ENCODE measurements at places on chromosomes 3 and 15. TPM values are rescaled to one million over a fixed set of nuclear protein-coding genes. Genes with fewer than 3 reads are reported as not detected.

Gene ABCC5
- 20.6 TPM for total RNA-seq

GRCh38 chr3:42683875-42684598 is 1.3 kb upstream of the KLHL40 start:
- peaks cover 16% of the 10 kb centered on the region for H3K4me1 ChIP-seq
- no peak for DNase-seq
- H3K4me3 ChIP-seq = no peak overlapping the region
- H3K27me3 ChIP-seq = peaks cover 14% of the 10 kb centered on the region

- peaks cover 1% of the 10 kb centered on the region for H3K4me1 ChIP-seq
- no peaks in the 10 kb centered on the region for H3K36me3 ChIP-seq
- H3K27ac ChIP-seq = no peak overlapping the region
- DNase-seq = no peak
- no peak overlapping the region for H3K4me3 ChIP-seq
- H3K27me3 ChIP-seq = no peaks in the 10 kb centered on the region
These were observed 20.7 kb downstream of the USP13 start for GRCh38 chr3:179673523-179673922.

Gene GABRA5
- total RNA-seq = not detected

GRCh38 chr3:77427528-77427927 is 387.6 kb downstream of the ROBO2 start:
- DNase-seq = no peak
- H3K27me3 ChIP-seq = no peaks in the 10 kb centered on the region
- no peak overlapping the region for H3K4me3 ChIP-seq

DNA sequence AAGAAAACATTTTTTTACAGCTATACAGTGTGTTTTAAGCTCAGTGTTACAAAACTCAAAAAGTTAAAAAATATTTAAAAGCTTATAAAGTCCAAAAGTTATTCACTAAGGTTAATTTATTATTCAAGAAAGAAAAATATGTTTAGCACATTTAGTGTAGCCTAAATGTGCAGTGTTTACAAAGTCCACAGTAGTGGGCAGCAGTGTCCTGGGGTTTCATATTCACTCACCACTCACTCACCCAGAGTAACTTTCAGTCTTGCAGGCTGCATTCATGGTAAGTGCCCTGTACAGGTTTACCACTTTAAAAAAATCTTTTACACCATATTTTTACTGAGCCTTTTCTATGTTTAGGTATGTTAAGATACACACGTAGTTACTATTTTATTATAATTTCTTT is 300.2 kb upstream of the TRIM42 start:
- no peaks in the 10 kb centered on the region for H3K27me3 ChIP-seq
- H3K27ac ChIP-seq = no peak overlapping the region
- H3K4me1 ChIP-seq = no peaks in the 10 kb centered on the region

GRCh38 chr15:83690676-83691075 is 36.8 kb downstream of the ADAMTSL3 start:
- H3K27ac ChIP-seq = no peak overlapping the region
- H3K27me3 ChIP-seq = peaks cover 2% of the 10 kb centered on the region
- H3K4me1 ChIP-seq = no peaks in the 10 kb centered on the region
- DNase-seq = no peak
- no peak overlapping the region for H3K4me3 ChIP-seq
- no peaks in the 10 kb centered on the region for H3K36me3 ChIP-seq

- no peaks in the 10 kb centered on the region for H3K36me3 ChIP-seq
- H3K27me3 ChIP-seq = peaks cover 34% of the 10 kb centered on the region
- DNase-seq = no peak
- no peak overlapping the region for H3K4me3 ChIP-seq
- no peak overlapping the region for H3K27ac ChIP-seq
These were observed 82.0 kb upstream of the EPHB3 start for GRCh38 chr3:184479426-184480126.

DNA sequence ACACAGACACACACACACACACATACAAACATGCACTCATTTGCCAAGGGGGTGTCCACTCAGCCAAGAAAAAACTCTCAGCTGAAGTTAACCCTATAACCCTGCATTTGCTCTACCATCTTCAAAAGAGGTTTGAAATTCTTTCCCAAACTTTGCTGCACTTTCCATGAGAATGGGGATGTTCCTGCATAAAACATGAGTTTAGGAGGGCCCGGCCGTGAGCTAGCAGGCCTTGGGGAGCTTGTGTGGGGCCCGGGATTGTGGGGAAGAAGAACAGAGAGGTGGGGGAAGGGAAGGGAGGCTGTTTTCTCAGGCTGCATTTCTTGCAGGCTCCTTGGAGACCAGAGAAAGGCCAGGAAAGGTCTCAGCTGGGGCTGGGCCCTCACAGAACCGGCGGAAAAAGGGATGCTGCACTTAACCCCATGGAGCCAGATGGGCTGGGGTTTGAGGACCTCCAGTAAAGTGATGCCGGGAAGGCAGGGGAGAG is 40.8 kb downstream of the SEMA5B start:
- no peak for DNase-seq
- H3K4me1 ChIP-seq = no peaks in the 10 kb centered on the region

Gene DNAJA4
- total RNA-seq = 57.4 TPM

- peaks cover 24% of the 10 kb centered on the region for H3K4me1 ChIP-seq
- no peak overlapping the region for H3K4me3 ChIP-seq
- no peak overlapping the region for H3K27ac ChIP-seq
- DNase-seq = no peak
- H3K36me3 ChIP-seq = no peaks in the 10 kb centered on the region
These were observed 25.1 kb upstream of the CSTA start for GRCh38 chr3:122299872-122300460.

Gene ARGFX
- total RNA-seq = not detected

Gene TAGLN3
- total RNA-seq = 0.46 TPM

DNA sequence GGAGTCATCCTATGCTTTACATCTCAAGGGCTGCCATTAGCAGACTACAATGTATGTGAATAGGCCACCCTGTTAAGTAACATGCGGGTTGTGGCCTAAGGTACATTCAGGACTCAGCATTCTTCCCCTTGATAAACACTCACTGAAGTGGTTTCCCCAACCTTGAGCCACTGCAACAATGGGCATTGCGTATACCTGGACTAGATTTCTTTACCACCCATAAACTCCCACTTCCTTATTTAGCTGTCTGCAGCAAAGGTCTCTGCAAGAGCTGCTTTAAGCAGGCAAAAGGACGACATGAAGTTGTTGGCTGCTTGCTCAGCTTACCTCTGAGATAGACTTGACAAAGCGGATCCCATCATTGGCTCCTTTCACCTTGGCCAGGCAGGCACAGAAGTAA is 16.2 kb downstream of the FYCO1 start:
- peak overlapping the region; percentile 42 for H3K4me3 ChIP-seq
- peaks cover 66% of the 10 kb centered on the region for H3K4me1 ChIP-seq
- H3K27ac ChIP-seq = peak overlapping the region; percentile 70

Gene OR5H15
- not detected for total RNA-seq

Gene LRRC2
- total RNA-seq = not detected

- no peak overlapping the region for H3K4me3 ChIP-seq
- H3K4me1 ChIP-seq = peaks cover 2% of the 10 kb centered on the region
- DNase-seq = no peak
- H3K27ac ChIP-seq = no peak overlapping the region
These were observed 5.1 kb downstream of the NLGN1 start for GRCh38 chr3:173402656-173403055.

DNA sequence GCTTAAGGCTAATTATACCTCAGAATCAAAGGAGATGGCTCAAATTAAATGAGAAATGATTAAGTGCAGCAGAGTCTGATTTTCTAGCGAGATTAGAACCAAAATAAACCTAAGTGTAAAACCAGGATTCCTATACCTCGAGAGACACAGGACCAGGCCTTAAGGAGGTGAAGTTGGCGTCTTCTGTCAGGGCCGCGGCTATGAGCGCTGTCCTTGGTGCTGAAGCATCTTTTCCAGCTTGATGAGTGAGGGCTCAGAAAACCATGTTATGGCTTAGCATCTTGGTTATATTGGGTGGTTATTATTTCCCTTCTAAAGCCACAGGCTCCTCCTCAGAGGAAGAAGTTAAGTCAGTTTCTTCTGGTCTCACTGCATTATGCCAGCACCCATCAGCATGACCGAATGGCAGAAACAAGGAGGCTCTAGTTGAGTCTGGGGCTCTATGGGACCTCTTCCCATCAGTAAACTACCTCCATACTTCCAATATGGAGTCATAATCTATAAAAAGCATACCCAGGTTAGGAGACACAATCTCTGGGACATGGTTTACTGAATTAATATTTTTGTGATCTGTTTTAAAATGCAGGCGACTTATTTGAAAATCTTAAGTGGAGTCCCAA is 120.1 kb upstream of the NMNAT3 start:
- H3K27me3 ChIP-seq = no peaks in the 10 kb centered on the region
- no peaks in the 10 kb centered on the region for H3K36me3 ChIP-seq
- H3K27ac ChIP-seq = no peak overlapping the region
- H3K4me1 ChIP-seq = no peaks in the 10 kb centered on the region
- H3K4me3 ChIP-seq = no peak overlapping the region
- no peak for DNase-seq

Gene PATL2
- total RNA-seq = 16.9 TPM

GRCh38 chr15:40115670-40116093 is 7.0 kb upstream of the BMF start:
- peak overlapping the region; percentile 87 for H3K27ac ChIP-seq
- peaks cover 27% of the 10 kb centered on the region for H3K4me1 ChIP-seq
- DNase-seq = peak; percentile 61
- H3K27me3 ChIP-seq = peaks cover 5% of the 10 kb centered on the region

DNA sequence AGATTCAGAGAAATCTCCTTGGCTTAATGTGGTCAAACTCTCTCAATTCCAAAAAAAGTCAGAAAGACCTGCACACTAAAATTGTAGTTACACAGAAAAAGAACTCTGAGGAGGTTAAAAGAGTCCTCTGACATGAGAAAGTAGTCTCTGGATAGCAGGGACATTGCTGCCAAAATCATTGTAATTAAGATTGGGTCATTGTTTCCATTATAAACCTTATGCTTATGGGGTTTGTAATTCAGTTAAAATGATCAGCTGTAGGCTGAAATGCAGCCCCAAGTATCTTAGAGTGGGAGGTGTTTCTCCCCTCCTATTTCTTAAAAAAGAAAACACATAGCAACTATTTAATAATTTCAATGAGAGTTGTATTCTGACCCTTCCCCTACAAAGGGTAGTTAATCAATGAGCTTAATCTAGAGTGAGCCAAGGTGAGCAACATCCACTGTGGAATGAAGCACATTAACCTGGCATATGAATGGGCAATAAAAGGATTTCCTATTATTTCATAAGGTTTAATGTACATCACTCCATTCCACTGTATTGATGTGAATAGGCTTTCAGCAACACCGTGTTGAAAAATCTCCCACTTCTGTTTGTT is 406.9 kb downstream of the TIGIT start:
- DNase-seq = no peak
- H3K4me3 ChIP-seq = no peak overlapping the region
- H3K4me1 ChIP-seq = no peaks in the 10 kb centered on the region
- H3K36me3 ChIP-seq = no peaks in the 10 kb centered on the region

GRCh38 chr3:171347301-171348039 is 112.7 kb downstream of the TNIK start:
- peak overlapping the region; percentile 36 for H3K27ac ChIP-seq
- DNase-seq = no peak
- no peak overlapping the region for H3K4me3 ChIP-seq
- H3K36me3 ChIP-seq = peaks cover 46% of the 10 kb centered on the region
- peaks cover 43% of the 10 kb centered on the region for H3K4me1 ChIP-seq

Gene DHFR2
- total RNA-seq = 11.1 TPM

Gene FAM107A
- not detected for total RNA-seq

Gene SKOR1
- total RNA-seq = 0.09 TPM

- H3K27ac ChIP-seq = no peak overlapping the region
- no peaks in the 10 kb centered on the region for H3K36me3 ChIP-seq
- H3K27me3 ChIP-seq = no peaks in the 10 kb centered on the region
- H3K4me3 ChIP-seq = no peak overlapping the region
- H3K4me1 ChIP-seq = peaks cover 25% of the 10 kb centered on the region
- DNase-seq = no peak
These were observed 437.1 kb upstream of the CBLB start for GRCh38 chr3:106305882-106306435.

Gene GASK1A
- not detected for total RNA-seq

DNA sequence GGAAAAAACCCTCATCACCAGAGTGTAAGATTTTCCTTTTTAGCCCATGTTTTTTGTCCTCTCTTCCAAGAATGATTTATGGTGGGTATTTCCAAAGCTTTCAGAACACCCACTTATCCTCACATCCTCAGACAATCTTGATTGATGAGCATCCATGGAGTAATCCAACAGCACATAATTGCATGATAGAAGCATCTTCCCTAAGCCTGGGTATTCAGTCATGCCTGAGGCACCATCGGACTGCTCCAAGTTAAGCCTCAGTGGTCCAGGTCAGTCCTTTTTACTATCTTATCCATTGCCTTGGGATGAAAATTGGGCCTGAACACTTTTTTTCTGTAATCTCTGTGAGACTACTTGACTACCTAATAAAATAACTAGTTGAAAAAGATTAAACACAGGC is 676.0 kb upstream of the SEMA6D start:
- H3K36me3 ChIP-seq = no peaks in the 10 kb centered on the region
- no peaks in the 10 kb centered on the region for H3K4me1 ChIP-seq
- no peak for DNase-seq
- H3K4me3 ChIP-seq = no peak overlapping the region

Gene PRR23E
- not detected for total RNA-seq

DNA sequence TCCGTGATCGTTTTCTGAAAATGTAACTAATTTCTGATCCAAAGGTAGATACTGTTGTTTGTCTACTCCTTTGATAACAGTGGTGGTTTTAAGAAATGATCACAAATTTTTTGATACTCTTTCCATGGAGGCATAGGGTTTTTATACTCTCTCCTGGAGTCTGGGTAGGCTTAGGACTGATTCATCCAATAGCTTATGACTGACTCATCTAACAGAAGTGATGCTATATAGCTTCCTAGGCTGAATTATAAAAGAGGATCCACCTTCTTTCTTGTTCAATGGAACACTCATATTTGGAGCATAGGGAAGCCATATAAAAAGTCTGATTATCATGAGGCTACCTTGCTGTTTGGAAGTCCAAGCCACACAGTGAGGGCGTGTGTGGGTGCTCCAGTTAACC is 84.3 kb downstream of the CHST2 start:
- H3K27me3 ChIP-seq = peaks cover 2% of the 10 kb centered on the region
- DNase-seq = no peak
- H3K4me3 ChIP-seq = no peak overlapping the region

DNA sequence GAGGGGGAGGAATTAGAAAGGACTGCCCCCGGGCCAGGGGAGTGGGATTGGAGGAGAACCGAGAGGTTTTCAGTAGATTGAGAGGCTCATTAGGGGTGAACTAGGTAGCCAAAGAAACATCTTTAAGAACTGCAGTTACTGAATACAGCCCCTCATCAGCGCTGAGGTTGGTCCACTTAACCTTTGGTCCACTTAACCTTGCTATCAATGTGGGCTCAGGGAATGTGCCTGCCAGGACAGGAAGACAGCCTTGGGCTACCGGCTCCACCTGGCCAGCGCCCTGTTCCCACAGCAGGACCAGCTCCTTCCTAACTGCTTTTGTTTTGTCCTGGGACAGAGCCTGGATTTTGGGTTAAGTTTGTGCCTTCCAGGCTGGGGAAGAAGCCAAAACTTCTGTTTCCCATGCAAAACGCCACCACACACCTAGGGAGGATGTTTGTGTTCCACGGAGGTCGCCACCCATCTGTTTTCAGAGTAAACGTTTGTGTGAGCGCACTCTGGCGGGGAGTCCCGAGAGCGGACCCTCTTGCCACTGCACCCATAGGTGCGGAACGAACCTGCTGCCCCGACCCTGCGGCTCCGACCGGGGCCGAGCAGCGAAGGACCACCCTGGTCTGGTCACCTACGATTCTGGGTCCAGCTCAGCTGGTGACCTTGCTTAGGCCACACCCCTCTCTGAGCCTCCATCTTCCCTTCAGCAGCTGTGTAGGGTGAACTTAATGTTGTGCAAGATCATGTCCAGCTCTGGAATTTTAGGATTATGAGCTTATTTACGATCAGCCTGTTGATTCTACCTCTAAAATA is 107.4 kb downstream of the VGLL4 start:
- H3K4me1 ChIP-seq = no peaks in the 10 kb centered on the region
- H3K36me3 ChIP-seq = no peaks in the 10 kb centered on the region
- no peak overlapping the region for H3K4me3 ChIP-seq
- H3K27me3 ChIP-seq = no peaks in the 10 kb centered on the region
- no peak for DNase-seq
- no peak overlapping the region for H3K27ac ChIP-seq
